HCT116 (cell line): ENCODE measurements at places on chromosomes 16 and 17. TPM values are rescaled to one million over a fixed set of nuclear protein-coding genes. Genes with fewer than 3 reads are reported as not detected.

Gene FN3K
- total RNA-seq: 9.9 TPM

Gene TBC1D3
- total RNA-seq: not detected

Gene MMP28
- total RNA-seq: 2.6 TPM

Gene CSF3
- not detected for total RNA-seq

GRCh38 chr17:80220054-80220735, at the start of the genes SGSH and SLC26A11:
SGSH (minus strand) TSS chr17:80220333; CDS start chr17:80220313, 20 bp downstream.
SLC26A11 (plus strand) TSS chr17:80220427; CDS start chr17:80221561, 1,134 bp downstream.
- DNase-seq: peak; percentile 13

DNA sequence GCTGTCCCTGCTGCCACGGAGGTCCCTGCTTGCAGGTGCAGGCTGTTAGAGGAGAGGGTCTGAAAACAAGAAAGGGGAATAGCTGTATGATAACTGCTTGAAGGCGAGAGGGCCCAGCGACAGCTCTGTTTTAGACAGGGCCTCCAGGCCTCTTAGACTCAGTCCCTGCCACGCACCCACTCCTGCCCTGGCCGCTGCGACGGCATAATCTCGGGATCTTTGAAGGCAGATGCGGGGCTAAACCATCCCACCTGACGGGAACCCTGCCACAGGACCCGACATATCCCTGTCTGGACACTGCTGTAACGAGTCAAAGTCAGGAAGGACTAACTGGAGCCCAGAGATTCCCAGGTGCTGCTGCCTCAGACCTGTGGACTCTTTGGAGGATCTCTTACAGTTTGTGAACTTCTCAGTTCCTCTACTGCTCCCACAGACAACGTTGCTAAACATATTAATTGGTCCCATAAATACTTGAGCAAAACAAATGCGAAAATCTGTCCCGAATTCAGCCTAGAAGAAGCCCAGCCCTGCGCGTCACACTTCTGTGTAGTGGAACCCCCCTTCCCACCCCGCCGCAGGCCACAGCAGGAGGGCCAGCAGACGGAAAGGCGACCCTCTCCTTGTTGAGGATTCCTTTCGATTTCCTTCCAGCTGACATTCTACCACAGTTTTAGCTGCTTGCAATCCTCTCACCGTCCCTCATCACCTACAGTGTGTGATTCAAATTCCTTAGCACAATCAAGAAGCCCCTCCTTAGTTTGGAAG, 998 bp upstream of the TMEM11 start:
- no peak for DNase-seq

- peak; percentile 31 for DNase-seq
These were observed 121.9 kb upstream of the GSE1 start for GRCh38 chr16:85491058-85491771.

- DNase-seq: peak; percentile 51
These were observed 30.1 kb upstream of the TNFRSF13B start for GRCh38 chr17:17001874-17002520.

GRCh38 chr16:68778551-68779231, 41.6 kb downstream of the CDH1 start:
- DNase-seq: no peak

GRCh38 chr17:15238057-15238456, 27.1 kb downstream of the PMP22 start:
- DNase-seq: no peak

GRCh38 chr17:72185564-72185963, 64.7 kb downstream of the SOX9 start:
- DNase-seq: no peak

DNA sequence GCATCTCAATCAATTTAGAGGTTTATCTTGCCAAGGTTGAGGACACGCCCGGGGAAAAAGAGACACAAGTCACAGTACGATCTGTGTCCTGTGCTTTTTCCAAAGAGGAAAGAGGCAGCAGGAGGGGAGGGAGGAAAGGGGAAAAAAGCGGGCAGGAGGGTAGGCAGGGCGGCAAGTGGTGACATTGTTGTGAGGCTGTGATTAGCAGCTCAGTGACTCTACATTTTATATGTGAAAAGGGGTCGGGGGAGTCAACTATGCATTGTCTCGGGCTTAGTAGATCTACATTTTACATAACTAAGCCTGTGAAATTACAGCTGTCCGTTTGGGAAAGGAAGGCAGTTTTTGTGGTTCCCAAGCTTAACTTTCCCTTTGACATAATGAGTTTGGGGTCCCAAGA, 22.2 kb upstream of the RIPOR1 start:
- no peak for DNase-seq
